Right cardiac atrium (tissue), 5 donors: ENCODE measurements at places on chromosomes 1 and 21. TPM values are rescaled to one million over a fixed set of nuclear protein-coding genes. Genes with fewer than 3 reads are reported as not detected.

GRCh38 chr1:86052948-86053698 lies 103.4 kb downstream of the COL24A1 start:
- DNase-seq, result no peak

- DNase-seq, result no peak
These were observed 47.9 kb upstream of the RUNX1 start for GRCh38 chr21:35096959-35097358.

Gene ASH1L
- polyA plus RNA-seq, result 11.3 TPM

GRCh38 chr1:248857749-248858095 lies 1.2 kb downstream of the ZNF692 start:
- DNase-seq, result no peak

- peak; percentile 57 for DNase-seq
These were observed 66.0 kb downstream of the PLEKHA6 start for GRCh38 chr1:204293605-204294337.

DNA sequence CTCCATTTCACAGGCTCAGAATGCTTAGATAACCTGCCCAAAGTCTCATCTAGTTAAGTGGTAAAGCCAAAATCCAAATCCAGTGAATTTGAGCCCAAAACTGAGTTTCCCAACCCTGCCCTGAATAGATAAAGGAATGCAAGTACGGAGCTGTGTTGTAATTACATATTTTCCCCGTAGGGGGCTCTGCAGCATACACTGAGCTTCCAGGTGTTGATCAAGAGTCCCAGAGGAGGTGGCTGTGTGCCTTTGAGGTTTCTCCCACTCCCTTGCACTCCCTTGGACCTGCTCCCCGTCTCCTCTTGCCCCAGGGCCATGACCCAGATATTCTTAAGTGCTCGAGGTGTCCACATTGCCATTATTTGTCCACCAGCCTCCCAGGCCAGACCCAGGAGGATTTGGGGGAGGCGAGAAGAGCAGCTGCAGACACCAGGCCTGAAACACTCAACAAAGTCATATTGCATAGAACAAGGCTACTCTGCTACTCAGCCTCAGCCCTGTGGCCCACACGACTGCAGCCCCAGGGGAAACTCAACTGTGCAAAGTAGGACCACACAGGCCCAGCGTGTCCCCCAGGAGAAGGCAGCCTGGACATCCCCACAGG lies 18.4 kb upstream of the LY9 start:
- DNase-seq, result no peak

DNA sequence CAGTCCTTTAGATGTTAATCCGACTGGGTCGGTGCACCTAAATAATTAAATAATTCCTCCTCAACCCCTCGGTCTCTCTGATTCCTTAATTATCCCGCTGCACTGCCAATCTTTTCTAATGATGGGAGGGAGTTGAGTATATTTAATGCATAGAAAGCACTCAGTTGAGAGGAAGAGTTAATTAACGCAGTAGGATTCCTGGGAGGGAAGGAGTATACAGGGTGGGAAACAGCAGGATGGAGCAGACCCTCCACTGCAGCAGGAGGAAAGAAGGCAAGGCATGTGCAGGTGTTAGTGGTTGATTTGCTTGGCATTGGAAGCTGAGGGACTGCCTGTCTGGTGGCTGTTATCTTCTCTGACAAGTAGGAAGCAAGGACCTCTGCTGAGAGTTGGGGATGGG lies 9.9 kb upstream of the REN start:
- DNase-seq, result no peak

GRCh38 chr1:41341365-41341683 lies 19.9 kb upstream of the FOXO6 start:
- no peak for DNase-seq

GRCh38 chr1:34711485-34711884 lies 43.4 kb upstream of the GJB5 start:
- no peak for DNase-seq

Gene ERICH3
- polyA plus RNA-seq, result 0.07 TPM

Gene RNU1-2
- polyA plus RNA-seq, result not detected

Gene KCNT2
- 1.9 TPM for polyA plus RNA-seq

GRCh38 chr21:37452227-37452626 lies 85.7 kb downstream of the DYRK1A start:
- DNase-seq, result no peak

GRCh38 chr1:245153552-245154428 lies 995 bp upstream of the KIF26B start:
- DNase-seq, result peak; percentile 30

Gene DRAXIN
- 0.02 TPM for polyA plus RNA-seq

GRCh38 chr1:59730302-59730701 lies 84.4 kb upstream of the HOOK1 start:
- DNase-seq, result no peak

Gene CADM3
- 9.0 TPM for polyA plus RNA-seq

DNA sequence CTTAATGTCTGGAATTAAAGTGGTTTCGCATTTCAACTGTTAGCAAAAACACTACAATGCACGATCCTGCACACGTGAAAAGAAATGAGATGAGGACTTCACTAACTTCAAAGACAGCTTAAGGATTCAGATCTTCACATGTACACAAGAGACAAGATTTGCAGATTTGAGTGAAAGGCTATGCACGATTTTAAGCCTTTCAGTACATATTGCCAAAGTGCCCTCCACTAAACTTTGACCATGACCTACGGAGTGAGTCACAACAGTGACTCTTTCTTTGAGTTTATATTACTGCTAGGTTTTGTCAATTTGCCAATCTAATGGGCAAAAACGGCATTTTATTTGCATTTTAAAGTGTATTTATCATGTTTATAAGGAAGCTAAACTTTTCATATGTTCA lies 41.2 kb upstream of the CR1L start:
- no peak for DNase-seq
